ENCODE measurements at places on chromosomes 5 and 9.
A peak's percentile ranks its signal among the peaks of the same experiment; 100 is the strongest.

DNA sequence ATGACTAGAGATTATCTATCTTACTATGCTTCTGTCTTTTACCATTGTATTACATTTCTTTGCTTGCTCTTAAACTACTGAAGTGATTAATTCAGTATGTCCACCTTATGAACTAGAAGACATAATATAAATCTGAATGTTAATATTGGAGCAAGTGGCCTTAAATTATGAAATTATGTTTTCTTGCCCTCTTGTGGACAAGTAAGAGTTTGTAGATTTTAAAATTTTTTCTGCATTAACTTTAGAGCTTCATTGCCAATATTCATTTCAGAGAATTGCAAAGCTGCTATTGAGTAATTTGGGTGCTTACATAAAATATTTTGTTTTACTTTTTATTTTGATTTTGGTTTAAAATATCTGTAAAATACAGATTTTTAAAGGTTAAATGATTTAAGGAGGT is 55.3 kb downstream of the RANBP17 start:
- no peak for DNase-seq

- no peak for DNase-seq
These were observed 44.0 kb downstream of the TNPO1 start for GRCh38 chr5:72860499-72860898.

- DNase-seq: no peak
These were observed 103.6 kb upstream of the CHD1 start for GRCh38 chr5:99032234-99033013.

- DNase-seq: no peak
These were observed 11.1 kb upstream of the CAST start for GRCh38 chr5:96651047-96651446.

DNA sequence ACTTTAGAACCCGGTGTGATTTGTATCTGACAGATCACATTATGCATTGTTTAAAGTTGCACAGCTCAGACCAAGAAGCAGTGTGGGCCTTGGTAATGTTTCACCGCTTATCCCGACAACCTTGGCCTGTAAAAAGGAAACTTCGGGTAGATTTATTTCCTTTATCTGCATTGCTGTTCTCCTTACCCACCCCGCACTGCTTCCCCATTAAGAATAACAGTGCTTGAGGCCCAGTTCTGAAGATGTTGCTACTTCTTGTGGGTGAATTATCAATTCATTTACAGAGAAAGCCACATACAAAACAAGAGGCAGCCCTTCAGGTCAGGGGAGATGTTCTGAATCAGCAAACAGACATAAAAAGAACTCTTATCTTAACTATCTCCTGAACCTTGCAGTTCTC is 8.4 kb downstream of the SMARCA2 start:
- DNase-seq: no peak

- DNase-seq: no peak
These were observed 70.6 kb upstream of the CXCL14 start for GRCh38 chr5:135649435-135649834.

- DNase-seq: no peak
These were observed 223.6 kb upstream of the EFNA5 start for GRCh38 chr5:107894361-107894760.

GRCh38 chr5:61653807-61654580 is 321.9 kb downstream of the ZSWIM6 start:
- DNase-seq: no peak

DNA sequence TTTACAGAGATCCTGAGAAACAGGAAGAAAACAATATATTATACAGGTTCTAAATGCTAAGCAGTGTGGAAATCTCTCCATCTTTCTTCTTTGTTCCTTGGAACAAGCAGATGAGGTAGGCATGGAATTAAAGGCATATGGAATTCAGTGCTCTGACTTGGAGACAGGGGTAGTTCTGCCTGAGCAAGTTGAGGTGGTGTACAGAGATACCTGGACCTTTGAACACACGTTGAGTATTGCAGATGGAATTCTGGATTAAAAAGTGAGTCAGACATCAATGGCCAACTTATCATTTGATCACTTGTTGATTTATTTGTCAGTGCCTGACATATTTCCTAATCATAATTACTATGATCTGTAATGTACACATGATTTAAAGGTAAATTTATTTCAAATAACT is 293.9 kb upstream of the IRX4 start:
- no peak for DNase-seq

GRCh38 chr5:157372472-157372822 is 87.6 kb upstream of the NIPAL4 start:
- no peak for DNase-seq

- DNase-seq: no peak
These were observed 475 bp downstream of the WDR5 start for GRCh38 chr9:134136118-134136995.

DNA sequence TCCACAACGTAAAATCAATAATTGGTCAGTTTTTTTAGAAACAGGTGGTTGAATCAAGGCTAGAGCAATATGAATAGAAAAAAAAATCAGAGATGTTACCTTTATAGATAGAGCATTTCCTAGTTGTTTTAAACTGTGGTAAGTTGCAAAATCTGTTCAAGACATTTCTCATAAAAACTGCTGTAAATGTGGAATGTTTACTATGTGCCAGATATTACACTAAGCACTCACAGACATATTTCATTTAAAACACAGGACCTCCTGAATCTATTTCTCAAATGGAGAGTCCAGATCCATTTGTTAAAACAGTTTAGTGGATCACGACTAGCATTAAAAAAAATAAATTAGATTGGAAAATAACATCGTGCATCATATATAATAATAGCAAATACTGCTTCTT is 570.0 kb upstream of the ZNF608 start:
- DNase-seq: no peak

DNA sequence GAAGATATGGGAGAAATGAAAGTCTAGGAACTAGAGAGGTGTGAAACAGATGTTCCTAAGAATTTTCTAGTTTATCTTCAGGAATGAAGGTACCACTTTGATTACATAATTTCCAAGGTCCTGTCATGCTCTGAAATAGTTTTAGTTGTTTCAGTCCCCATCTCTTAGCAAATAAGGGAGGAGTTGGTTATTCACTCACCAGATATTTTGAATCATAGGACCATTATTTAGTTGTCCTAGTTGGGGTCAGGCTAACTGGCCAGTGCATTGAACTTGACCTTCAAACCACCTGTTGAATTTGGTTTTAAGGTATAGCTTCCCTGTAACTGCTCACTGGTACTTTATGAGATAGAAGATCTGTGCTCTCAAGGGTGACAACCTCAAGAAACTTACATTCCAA is 53.9 kb upstream of the TNFAIP8 start:
- no peak for DNase-seq

DNA sequence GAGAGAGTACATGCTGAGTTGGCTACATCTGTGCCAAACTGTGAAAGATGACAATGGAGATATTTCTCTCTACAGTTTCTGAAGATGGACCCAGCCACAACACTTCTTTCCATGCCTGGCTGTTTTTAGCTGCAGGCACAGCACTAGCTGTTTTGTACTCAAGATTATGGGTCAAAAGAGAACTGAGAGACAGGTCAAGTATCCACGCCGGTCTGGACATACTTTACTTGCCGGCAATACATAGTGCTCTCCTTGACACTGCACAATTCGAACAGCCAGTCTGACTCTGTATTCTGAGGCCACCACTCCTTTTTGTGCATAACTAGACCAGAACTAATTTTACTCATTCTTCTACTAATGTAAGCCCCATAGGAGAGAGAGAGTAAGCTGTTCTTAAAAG is 2.6 kb downstream of the PRLR start:
- no peak for DNase-seq

- DNase-seq: no peak
These were observed 448.3 kb upstream of the NMUR2 start for GRCh38 chr5:152853361-152853760.

DNA sequence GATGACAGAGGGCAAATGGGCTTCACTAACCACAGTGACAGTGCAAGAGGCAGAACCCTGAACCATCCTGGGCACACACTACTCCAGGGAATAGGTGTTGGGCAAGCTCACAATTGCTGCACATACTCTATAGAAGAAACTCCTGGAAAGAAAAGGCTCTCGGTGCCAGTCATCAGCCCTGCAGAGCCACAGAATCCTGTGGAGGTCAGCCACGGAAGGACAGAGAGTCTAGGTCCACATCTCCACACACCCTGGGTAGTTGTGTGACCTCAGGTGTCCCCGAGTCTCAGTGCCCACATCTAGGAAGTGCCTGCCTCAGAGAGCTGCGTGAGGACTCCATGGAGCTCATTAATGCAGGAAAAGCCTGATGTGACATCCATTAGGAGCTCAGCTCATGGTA is 16.0 kb upstream of the ANGPTL2 start:
- DNase-seq: no peak

- no peak for DNase-seq
These were observed 6.9 kb upstream of the TPM2 start for GRCh38 chr9:35696520-35697215.

DNA sequence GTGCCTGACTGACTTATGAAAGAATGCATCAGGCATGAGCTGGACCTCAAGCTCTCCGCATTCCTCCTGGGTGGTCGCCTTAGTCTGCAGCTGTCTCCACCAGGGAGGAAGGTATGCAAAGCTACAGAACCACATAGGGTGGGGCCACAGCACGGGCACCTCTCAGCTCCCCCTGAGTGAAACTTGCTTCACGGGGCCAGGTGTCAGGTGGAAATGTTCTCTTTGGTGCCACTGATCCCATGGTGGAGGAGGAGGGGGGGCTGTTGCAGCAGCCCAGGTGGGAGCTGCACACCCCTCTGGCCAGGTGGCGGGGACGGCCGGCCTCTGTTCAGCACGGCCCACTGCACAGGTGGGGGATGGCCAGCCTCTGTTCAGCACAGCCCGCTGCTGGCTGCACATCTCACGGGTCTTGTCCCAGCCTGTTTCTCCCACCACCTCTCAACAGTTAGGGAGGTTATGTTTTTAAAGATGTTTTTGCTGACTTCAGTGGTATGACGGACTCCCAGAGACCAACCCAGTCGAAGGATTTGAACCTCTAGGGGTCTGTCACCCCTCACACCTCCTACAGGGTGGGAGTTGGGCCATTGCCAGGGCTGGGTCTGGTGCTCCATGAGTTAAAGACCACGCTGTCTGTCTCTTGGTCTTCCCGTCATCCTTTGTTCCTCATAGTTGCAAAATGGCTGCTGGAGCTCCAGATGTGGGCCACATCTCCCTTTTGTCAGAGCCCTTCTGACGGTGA is 34.3 kb downstream of the MRPL36 start:
- peak; percentile 49 for DNase-seq

DNA sequence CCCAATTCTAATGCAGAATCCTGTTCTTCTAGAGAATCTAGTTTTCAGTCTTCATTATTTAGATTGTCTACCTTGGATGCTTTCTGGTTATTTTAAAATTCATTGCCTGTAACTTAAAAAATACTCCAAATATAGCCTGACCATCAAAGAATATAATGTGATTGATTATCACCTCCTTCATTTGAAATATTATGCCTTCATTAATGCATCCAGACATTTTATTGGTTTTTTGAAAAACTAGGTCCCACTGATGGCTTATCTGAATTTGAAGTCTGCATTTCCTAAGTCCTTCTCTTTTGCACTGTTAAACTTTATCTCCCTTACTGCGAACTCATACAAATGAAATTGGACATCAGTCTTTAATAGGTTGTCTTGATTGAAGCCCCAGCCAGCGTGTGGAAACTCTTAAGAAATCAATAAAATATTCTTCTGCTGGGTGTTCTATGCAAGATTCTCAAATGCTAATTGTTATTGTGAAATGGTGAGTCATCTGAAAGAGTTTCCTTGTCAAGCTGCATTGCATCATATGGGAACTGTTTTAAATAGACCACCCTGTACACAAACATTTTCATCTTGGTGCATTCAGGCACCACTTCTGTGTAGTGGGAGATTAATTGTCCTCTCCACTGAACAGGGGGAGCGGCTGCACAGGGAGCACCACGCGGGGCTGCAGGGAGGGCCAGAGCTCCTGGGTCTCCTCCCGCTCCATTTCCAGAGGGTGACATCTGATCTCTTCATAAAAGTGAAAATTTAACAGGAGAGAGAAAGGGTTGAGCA is 92.3 kb upstream of the FANCC start:
- no peak for DNase-seq

GRCh38 chr5:176771102-176771845 is 39.1 kb upstream of the UNC5A start:
- peak; percentile 35 for DNase-seq

DNA sequence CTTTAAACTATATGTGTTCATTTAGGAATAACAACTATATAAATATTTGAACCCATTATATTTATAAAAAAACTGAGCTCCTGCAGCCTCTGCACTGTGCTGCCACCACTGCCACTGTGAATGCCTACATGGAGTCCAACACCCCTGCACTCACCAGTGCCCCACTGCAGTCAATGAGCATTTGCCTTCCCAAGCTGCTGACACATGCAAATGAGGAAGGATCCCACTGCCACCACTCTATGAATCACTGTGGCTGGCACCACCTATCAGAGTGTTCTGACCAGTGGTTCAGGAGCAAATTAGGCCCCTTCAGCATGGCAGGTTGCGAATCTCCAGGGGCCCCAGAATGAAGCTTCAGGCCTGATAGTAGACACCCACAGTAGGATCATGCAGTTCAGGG is 9.1 kb downstream of the IFNA5 start:
- no peak for DNase-seq

DNA sequence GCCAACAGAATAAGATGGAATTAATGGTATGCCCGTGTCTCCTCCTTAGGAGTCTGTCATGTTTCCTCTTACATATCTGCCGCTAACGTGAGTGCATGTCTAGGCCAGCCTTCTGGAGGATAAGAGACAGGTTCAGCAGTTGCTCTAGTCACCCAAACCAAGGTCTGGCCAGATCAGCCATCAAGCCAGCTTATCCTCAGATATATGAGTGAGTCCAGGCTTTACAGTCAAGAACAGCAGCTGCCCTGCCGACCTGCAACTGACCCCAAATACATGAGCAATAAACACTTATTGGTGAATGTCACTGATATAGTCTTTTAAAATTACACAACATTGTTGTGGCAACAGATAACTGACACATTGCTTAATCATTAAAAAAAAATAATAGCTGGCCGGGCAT is 123.5 kb downstream of the TSSK1B start:
- no peak for DNase-seq

DNA sequence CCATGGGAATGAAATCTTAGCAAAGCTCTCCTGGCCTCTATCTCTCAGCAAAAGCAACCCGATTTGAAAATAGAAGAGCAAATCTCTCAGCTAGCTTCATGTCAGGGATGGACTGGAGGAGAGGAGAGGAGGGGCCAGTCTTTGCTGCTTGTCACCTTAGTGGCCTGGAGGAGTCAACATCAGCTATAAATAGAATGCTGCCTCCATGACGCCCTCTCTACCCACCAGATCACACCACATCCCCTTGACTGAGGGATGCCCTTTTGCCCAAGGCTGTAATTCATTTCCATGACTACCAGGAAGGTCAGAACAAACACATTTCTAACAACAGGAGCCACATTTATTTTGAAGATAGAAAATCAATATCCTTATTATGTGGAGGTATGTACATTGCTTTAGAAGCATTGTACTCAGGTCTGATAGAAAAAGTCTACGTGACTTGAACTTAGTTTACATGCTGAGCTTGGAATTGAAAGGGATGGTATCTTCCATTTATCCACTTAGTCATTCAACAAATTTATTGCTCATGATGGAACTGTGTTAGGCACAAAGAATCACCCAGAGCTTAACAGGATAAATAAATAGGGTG is 92.4 kb upstream of the LIFR start:
- DNase-seq: no peak
